Uterine smooth muscle cell (primary cell): ENCODE measurements at places on chromosomes 12 and 14. TPM values are rescaled to one million over a fixed set of nuclear protein-coding genes. Genes with fewer than 3 reads are reported as not detected.

RERGL gene
- not detected in 2 replicates for total RNA-seq

PRKCH gene
- 0.55 and 1.5 TPM in 2 replicates for total RNA-seq

TAOK3 gene
- 60.6 and 63.5 TPM in 2 replicates for total RNA-seq

ZNF385A gene
- 1.2 and 2.4 TPM in 2 replicates for total RNA-seq

TPPP2 gene
- total RNA-seq = not detected in 2 replicates

MANSC4 gene
- not detected in 2 replicates for total RNA-seq

BIN2 gene
- not detected in 2 replicates for total RNA-seq

PHC1 gene
- 12.6 and 13.1 TPM in 2 replicates for total RNA-seq

MAP3K9 gene
- total RNA-seq = 1.4 and 3.5 TPM in 2 replicates

PROX2 gene
- total RNA-seq = not detected in 2 replicates

SERPINA3 gene
- 0.22 and 2.1 TPM in 2 replicates for total RNA-seq

SPPL3 gene
- 4.8 and 6.4 TPM in 2 replicates for total RNA-seq

HRK gene
- total RNA-seq = 0.11 and 0.37 TPM in 2 replicates

FCF1 gene
- total RNA-seq = 33.2 and 44.9 TPM in 2 replicates

INHBE gene
- total RNA-seq = 2.1 and 17.0 TPM in 2 replicates

ZBTB1 gene
- 39.5 and 41.2 TPM in 2 replicates for total RNA-seq

DEGS2 gene
- total RNA-seq = 0.12 TPM in 1 of 2 replicates, not detected in the other

DPF3 gene
- 3.1 and 6.6 TPM in 2 replicates for total RNA-seq

CD63 gene
- total RNA-seq = 2,861 and 3,471 TPM in 2 replicates

RNASE1 gene
- total RNA-seq = 0.22 TPM in 1 of 2 replicates, not detected in the other

SLC25A29 gene
- 10.0 and 27.1 TPM in 2 replicates for total RNA-seq

VRTN gene
- not detected in 2 replicates for total RNA-seq

TAS2R10 gene
- 0.44 and 0.50 TPM in 2 replicates for total RNA-seq

HPD gene
- total RNA-seq = 0.12 TPM in 1 of 2 replicates, not detected in the other

CEP128 gene
- 8.9 and 18.6 TPM in 2 replicates for total RNA-seq

FAIM2 gene
- 1.5 and 3.0 TPM in 2 replicates for total RNA-seq

CYP46A1 gene
- total RNA-seq = 0.11 and 0.37 TPM in 2 replicates
